Spinal cord (tissue), 10 donors: ENCODE measurements at places on chromosomes 5 and 9. TPM values are rescaled to one million over a fixed set of nuclear protein-coding genes. Genes with fewer than 3 reads are reported as not detected.

CBY3 gene
- not detected for total RNA-seq

SPATA31A3 gene
- not detected for total RNA-seq

PROB1 gene
- 2.0 TPM for total RNA-seq

SH3PXD2B gene
- total RNA-seq = 25.6 TPM

LCN12 gene
- 0.20 TPM for total RNA-seq

ENTPD8 gene
- 0.39 TPM for total RNA-seq

APBA1 gene
- total RNA-seq = 38.5 TPM

TPPP gene
- 27.9 TPM for total RNA-seq

SLC27A6 gene
- total RNA-seq = 5.6 TPM

ISL1 gene
- total RNA-seq = 7.1 TPM

ENC1 gene
- 99.6 TPM for total RNA-seq

NDUFS6 gene
- total RNA-seq = 12.5 TPM

ZNF367 gene
- 6.7 TPM for total RNA-seq

GABBR2 gene
- total RNA-seq = 20.0 TPM

TICAM2 gene
- 2.3 TPM for total RNA-seq

GFI1B gene
- total RNA-seq = 0.50 TPM

PLPPR1 gene
- 120 TPM for total RNA-seq

HAVCR2 gene
- total RNA-seq = 22.9 TPM

PHF24 gene
- 7.7 TPM for total RNA-seq

CCL21 gene
- total RNA-seq = 0.44 TPM

ELOVL7 gene
- total RNA-seq = 4.6 TPM

IFNW1 gene
- total RNA-seq = not detected

F12 gene
- 3.2 TPM for total RNA-seq

C5orf52 gene
- total RNA-seq = not detected

SLC25A2 gene
- not detected for total RNA-seq

DMRT2 gene
- total RNA-seq = 1.7 TPM

IRX2 gene
- 4.8 TPM for total RNA-seq

IL5 gene
- 0.50 TPM for total RNA-seq
